Omental fat pad (tissue), 4 donors: ENCODE measurements at places on chromosomes 6 and 20.

DNA sequence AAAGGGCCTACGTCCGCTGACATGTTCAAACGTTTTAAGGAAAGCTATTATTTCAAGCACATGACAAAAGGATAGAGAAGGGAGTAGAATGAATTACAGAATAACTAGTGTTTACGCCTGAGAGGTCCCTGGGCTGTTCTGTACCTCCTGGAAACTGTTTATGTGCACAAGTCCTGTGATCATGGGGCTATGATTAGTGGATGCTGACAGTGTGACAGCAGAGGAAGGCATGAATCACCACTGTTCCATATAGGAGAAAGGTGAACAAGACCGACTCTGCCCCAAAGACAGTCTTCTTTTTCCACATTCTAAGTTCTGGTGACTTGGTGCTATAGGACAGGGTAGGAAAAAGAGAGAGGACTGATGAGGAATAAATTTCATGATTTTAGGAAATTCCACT, 249.2 kb upstream of the PRDM1 start:
- no peak for DNase-seq

DNA sequence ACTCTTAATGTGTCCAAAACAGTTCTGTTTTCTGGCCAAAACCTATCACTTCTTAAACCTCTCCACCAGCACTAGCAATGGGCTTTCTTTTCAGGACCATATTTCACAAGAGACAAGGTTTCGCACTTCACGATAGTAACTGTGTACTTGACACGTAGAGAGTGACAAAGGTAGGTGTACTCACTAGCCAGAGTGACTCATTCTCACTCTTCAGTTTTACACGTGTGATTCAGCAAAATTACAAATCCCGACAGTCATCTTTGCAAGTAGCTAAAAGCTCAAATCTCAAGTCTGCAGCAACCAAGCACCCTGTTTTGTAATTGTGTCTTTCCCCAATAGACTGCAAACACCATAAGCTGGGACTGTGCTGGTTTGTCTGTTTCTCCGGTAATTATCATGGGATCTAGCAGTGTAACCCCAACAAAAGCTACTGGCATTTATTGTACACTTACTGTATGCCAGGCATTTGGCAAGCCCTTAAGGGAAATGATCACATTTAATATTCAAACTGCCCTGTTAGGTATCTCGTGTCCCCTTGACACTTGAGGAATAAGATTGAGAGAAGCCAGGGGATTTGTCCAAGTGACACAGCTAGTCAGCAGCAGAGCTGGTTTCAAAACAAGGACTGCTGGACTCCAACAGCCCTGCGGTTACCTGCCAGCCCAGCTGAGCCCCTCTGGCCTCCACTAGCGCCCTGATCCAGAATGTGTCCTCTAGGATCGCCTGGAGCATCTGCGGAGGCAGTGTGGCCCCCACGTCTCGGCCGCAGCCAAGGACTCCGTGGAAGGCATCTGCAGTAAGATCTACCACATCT, 9.9 kb downstream of the PCIF1 start:
- no peak for DNase-seq

DNA sequence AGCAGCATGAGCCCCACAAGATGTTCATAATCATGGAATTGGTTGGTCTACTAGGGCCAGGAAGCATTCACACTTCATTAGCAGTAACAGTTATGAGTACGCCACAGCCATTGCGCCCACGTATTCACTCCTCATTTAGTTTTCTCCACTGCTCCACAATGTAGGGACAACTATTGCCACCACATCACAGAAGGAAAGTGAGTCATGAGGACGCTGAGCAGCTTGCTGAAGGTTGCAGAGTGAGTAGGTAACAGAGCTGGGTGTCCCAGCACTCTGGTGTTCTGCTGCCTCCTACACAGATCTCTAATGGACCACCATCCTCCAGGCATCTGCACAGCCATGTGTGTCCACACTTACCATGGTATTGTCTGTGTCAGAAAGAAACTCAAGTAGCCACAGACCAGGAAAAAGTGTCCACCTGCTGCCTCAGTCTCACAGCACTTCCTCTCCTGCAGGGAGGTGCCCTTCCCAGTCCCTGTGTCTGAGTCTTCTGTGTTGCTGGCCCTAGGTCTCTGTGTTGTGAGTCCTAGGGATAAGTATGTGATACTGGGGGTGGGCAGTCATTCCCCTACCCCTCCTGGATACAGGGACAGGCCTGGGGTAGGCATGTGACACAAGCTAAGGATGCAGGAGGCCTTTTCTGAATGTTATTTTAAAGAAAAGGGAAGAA, 103.9 kb downstream of the TTLL2 start:
- no peak for DNase-seq

- no peak for DNase-seq
These were observed 96.2 kb upstream of the MAP7 start for GRCh38 chr6:136646377-136646776.
